M059J (cell line): ENCODE measurements at places on chromosomes 16 and 17. TPM values are rescaled to one million over a fixed set of nuclear protein-coding genes. Genes with fewer than 3 reads are reported as not detected.

- no peak for DNase-seq
Measured at GRCh38 chr16:88762258-88762870, 22.7 kb downstream of the PIEZO1 start.

GRCh38 chr16:81616321-81617020 is 162.6 kb upstream of the PLCG2 start:
- DNase-seq = no peak

MPO gene
- not detected in 2 replicates for total RNA-seq

KRT36 gene
- total RNA-seq = 0.07 TPM in 1 of 2 replicates, not detected in the other
